CD8-positive, alpha-beta memory T cell (primary cell): ENCODE measurements at places on chromosomes 2 and 18. TPM values are rescaled to one million over a fixed set of nuclear protein-coding genes. Genes with fewer than 3 reads are reported as not detected.
A peak's percentile ranks its signal among the peaks of the same experiment; 100 is the strongest.

Gene SLC23A3
- 2.3 TPM for total RNA-seq

Gene CGREF1
- total RNA-seq = 2.7 TPM

Gene CHCHD5
- total RNA-seq = 33.1 TPM

Gene ERBB4
- not detected for total RNA-seq

Gene FSHR
- total RNA-seq = not detected

Gene SMAD4
- 84.3 TPM for total RNA-seq

- H3K4me3 ChIP-seq = no peak overlapping the region
- no peak overlapping the region for H3K27ac ChIP-seq
- no peaks in the 10 kb centered on the region for H3K27me3 ChIP-seq
- DNase-seq = no peak
- no peaks in the 10 kb centered on the region for H3K36me3 ChIP-seq
- H3K4me1 ChIP-seq = peaks cover 4% of the 10 kb centered on the region
These were observed 1155.8 kb upstream of the TMEFF2 start for GRCh38 chr2:193350509-193350908.

DNA sequence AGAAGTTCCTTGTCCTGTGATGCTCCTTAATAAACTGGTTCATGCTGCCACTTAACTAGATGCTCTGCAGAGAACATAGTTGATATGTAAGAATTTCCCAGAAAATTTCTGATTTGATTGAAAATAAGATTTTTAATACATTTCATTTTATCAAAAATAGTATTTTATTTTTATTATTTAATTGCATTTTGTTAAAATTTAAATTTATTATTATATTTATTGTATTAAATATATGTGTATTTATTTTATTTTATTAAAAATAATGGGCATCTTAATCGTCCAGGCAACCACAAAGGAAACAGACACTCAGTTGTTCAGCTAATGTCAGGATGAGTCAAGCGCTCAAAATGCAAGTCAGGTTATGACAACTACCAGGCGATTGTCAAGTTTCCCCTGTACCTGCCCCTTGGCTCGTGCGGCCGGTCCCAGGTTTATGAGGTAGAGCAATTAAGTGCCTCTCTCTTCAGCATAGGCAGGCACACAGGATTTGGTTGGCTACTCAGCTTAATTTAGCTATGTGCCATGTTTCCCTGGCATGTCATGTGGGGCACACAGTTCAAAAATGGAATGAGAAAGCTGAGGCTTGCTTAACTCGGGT lies 361.2 kb downstream of the RND3 start:
- no peak for DNase-seq
- H3K4me1 ChIP-seq = no peaks in the 10 kb centered on the region
- H3K27ac ChIP-seq = no peak overlapping the region
- no peaks in the 10 kb centered on the region for H3K27me3 ChIP-seq

DNA sequence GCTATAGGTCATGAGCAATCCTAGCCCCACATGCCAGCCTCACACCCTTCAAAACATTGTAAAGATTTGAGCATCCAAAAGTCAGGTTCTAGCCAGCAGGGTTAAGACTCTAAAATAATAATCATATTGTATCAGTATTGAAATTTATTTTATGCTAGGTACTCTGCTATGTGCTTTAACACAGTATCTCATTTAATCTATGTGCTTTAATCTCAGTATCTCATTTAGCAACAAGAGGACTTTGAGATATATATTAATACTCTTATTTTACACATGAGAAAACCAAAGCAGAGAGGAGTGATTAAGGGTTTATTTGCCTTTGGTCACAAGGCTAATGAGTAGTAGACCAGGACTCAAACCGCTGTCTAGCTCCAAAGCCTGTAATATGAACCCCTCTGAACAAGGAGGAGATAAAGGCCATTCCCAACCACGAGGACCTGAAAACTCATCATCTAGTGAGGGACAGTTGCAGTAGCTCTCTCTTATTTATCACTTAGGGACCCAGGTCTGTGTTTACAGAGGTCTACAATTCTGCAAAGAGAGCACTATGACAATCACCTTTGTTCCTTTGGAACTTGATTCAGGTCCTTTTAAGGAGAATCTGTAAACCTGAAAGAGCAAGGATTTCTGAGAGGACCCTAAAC lies 116.5 kb upstream of the SERTAD2 start:
- H3K27ac ChIP-seq = no peak overlapping the region
- no peak for DNase-seq
- peaks cover 10% of the 10 kb centered on the region for H3K4me1 ChIP-seq
- no peaks in the 10 kb centered on the region for H3K27me3 ChIP-seq
- no peaks in the 10 kb centered on the region for H3K36me3 ChIP-seq

DNA sequence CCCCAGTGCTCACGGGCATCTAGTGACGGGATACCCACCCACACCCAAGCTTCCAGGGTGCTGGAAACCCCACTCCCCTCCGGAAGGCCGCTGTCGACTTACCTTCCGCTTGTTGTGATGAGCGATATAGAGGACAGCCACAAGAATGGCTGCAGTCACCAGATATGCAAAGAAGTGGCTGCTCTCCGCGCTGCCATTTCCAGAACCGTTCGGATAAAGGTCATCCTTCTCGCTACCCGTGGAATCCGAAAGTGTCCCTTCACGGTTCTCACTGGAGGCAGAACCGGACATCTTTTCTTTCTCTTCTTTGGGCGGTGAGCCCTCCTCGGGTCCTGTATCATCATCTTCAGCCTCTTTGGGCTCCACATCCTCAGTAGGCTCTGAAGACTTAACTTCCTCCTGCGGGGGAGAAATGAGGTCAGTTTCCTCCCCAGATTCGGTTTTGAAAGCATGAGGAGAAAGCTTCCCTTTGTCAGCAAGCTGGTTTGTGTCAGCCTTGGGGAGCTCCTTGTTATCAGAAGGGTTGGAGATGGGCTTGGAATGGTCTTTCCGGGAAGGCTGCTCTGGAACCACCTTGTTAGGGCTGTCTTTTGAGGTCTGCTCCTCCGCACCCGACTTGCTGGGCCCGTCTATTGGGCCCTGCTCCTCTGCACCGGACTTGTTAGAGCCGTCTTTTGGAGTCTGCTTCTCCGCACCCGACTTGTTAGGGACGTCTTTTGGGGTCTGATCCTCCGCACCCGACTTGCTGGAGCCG lies 1.2 kb downstream of the TGOLN2 start:
- no peaks in the 10 kb centered on the region for H3K27me3 ChIP-seq
- H3K36me3 ChIP-seq = peaks cover 38% of the 10 kb centered on the region
- peak; percentile 58 for DNase-seq
- H3K27ac ChIP-seq = peak overlapping the region; percentile 98

DNA sequence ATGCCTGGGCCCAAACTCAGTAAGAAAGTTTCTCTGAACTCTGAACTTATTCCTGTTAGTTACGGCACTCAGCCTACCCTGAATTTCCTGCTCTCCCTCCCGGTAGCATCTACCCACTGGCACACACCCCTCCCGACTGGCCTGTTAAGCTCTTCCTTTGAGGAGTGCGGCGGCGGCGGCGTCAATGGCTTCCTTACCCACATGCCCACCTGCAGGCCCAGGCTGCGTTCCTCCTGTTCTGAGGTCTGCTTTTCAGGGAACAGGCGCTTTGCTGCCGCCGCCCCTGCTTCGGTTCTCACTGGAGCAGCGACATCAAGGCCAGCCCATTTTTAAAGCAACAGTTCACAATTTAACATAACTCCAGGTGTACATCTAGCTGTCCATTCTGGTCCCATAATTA lies 432.4 kb downstream of the DCDC2C start:
- no peak for DNase-seq
- no peaks in the 10 kb centered on the region for H3K36me3 ChIP-seq
- H3K27ac ChIP-seq = no peak overlapping the region
- H3K27me3 ChIP-seq = no peaks in the 10 kb centered on the region
- H3K4me3 ChIP-seq = no peak overlapping the region
- H3K4me1 ChIP-seq = no peaks in the 10 kb centered on the region

GRCh38 chr2:64819361-64819760 lies 165.6 kb upstream of the SERTAD2 start:
- DNase-seq = no peak
- H3K27ac ChIP-seq = peak overlapping the region; percentile 51
- H3K27me3 ChIP-seq = no peaks in the 10 kb centered on the region
- H3K36me3 ChIP-seq = no peaks in the 10 kb centered on the region
- H3K4me3 ChIP-seq = peak overlapping the region; percentile 42
- H3K4me1 ChIP-seq = peaks cover 25% of the 10 kb centered on the region

DNA sequence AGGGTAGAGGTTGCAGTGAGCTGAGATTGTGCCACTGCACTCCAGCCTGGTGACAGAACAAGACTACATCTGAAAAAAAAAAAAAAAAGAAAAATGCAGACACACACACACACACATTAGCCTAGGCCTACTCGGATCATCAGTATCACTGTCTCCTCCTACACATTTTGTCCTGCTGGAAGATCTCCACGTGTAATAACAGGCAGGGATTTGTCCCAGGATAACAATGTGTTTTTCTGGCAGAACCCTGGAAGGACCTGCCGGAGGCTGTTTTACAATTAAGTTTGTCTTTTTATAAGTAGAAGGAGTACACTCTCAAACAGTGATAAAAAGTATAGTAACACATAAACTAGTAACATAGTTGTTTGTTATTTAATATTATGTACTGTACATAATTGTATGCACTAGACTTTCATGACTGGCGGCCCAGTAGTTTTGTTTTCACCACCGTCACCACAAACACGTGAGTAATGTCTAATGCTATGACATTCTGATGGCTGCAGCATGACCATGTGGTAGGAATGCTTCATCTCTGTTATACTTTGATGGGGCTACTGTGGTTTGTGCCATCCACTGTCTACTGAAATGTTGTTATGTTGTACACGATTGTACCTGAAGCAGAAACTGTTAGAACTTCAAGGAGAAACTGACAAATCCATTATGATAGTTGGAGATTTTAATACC lies 130.6 kb downstream of the ATP9B start:
- H3K27ac ChIP-seq = no peak overlapping the region
- no peak overlapping the region for H3K4me3 ChIP-seq
- no peaks in the 10 kb centered on the region for H3K27me3 ChIP-seq
- no peaks in the 10 kb centered on the region for H3K36me3 ChIP-seq
- no peaks in the 10 kb centered on the region for H3K4me1 ChIP-seq

GRCh38 chr2:55565613-55566012 lies 46.1 kb downstream of the CFAP36 start:
- H3K4me3 ChIP-seq = no peak overlapping the region
- no peak overlapping the region for H3K27ac ChIP-seq
- peaks cover 41% of the 10 kb centered on the region for H3K36me3 ChIP-seq
- DNase-seq = no peak

GRCh38 chr2:160214461-160215445 lies 14.7 kb upstream of the ITGB6 start:
- H3K36me3 ChIP-seq = no peaks in the 10 kb centered on the region
- no peak overlapping the region for H3K27ac ChIP-seq
- no peak overlapping the region for H3K4me3 ChIP-seq

DNA sequence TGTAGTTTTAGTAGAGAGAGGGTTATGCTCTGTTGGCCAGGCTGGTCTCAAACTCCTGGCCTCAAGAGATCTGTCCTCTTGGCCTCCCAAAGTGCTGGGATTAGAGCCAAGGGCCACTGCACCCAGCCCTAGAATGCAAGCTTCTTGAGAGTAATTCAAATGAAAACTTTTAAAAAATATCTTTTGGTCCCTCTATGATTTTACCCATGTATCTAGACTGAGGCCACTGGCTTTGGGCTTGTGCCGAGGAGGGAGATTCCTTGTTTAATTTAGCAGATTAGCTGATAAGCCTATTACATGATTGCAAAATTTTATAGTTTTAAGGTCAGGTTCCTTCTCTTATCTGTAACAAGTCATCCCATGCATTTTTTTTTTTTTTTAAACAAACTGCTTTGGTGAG lies 59.5 kb upstream of the CCDC195 start:
- H3K27me3 ChIP-seq = no peaks in the 10 kb centered on the region
- peaks cover 45% of the 10 kb centered on the region for H3K36me3 ChIP-seq
- no peak overlapping the region for H3K27ac ChIP-seq
- H3K4me3 ChIP-seq = no peak overlapping the region

- no peak for DNase-seq
- no peaks in the 10 kb centered on the region for H3K4me1 ChIP-seq
- H3K4me3 ChIP-seq = no peak overlapping the region
- H3K27ac ChIP-seq = no peak overlapping the region
- H3K36me3 ChIP-seq = no peaks in the 10 kb centered on the region
These were observed 29.2 kb upstream of the DSEL start for GRCh38 chr18:67545681-67546080.

GRCh38 chr18:24600076-24600654 lies 139.7 kb downstream of the HRH4 start:
- no peaks in the 10 kb centered on the region for H3K27me3 ChIP-seq
- DNase-seq = no peak
- no peak overlapping the region for H3K4me3 ChIP-seq
- no peaks in the 10 kb centered on the region for H3K36me3 ChIP-seq
- H3K4me1 ChIP-seq = no peaks in the 10 kb centered on the region

DNA sequence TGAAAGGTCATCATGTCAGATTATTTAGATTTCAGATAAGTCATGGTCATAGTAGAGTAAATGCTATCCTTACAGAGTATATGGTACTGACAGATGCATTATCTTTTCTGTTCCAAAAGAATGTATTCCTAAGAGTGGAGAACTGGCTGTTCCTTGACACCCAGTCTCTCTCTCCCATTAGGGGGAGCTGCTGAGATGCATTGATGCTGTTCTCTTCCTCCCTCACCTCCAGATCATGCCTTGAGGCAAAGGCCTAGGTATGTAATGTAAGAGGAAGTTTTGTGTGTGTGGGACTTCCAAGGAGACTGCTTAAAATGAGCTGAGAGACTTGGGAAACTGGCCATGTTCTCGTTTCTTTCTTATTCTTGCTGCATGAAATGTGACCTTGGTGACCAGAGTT lies 979.5 kb upstream of the CELF4 start:
- H3K36me3 ChIP-seq = no peaks in the 10 kb centered on the region
- H3K4me1 ChIP-seq = no peaks in the 10 kb centered on the region
- H3K27ac ChIP-seq = no peak overlapping the region
- no peaks in the 10 kb centered on the region for H3K27me3 ChIP-seq
- H3K4me3 ChIP-seq = no peak overlapping the region
